ENCODE measurements at places on chromosomes 7 and 10.

GRCh38 chr10:44476409-44477045 is 91.6 kb upstream of the CXCL12 start:
- DNase-seq: no peak

DNA sequence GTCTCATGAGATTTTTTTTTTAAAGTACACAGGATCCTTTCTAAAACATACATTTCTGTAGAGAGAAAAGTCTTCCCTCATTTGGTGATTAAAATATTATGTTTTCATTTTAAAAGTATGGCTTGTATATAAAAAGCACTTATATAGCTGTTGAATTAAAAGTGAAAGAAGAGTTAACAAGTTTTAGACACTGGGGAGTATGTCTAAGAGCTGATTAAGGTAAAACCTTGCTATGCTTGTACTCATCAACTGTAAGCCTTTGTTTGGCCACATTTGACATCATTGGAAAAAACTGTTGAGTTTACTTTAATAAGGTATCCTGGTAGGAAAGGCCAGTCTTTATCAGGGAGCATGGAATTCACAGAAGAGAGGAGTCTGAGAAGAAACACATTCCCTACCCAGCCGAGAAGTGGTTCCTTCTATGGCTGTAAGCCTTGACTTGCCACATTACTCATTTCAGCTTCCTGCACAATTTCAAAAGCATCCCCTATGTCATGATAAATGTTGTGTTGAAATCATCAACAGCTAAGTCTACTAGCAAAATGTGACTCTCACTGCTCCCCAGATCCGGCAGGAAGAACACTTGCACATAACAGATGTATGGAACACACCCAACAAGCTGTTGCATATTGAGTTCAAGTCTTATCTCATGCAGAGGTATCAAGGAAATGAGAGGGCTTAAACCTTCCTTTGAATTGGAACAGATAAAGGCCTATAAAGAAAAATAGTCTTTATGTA is 171.8 kb upstream of the CDK1 start:
- DNase-seq: no peak

- DNase-seq: no peak
These were observed 24.4 kb downstream of the CACNA2D1 start for GRCh38 chr7:82419200-82419599.

DNA sequence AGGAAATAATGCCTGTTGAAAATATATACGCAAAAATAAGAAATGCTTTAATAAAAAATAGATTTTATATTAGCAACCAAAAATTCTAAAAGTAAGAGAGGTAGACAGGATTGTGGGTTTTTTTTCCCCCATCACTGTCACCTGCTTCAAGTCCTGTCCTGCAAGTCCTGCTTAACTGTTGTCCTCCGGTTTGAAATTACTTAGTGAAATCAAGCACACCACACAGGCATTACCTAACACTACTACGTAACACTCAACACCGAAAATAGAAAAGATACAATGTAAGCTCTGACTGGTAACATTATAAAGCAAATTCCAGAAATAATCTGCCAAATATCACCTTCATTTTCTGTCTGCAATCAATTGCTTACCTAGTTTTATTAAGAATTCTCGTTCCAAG is 90.9 kb downstream of the UPF2 start:
- no peak for DNase-seq

- no peak for DNase-seq
These were observed 3.9 kb upstream of the SAR1A start for GRCh38 chr10:70174058-70174741.

DNA sequence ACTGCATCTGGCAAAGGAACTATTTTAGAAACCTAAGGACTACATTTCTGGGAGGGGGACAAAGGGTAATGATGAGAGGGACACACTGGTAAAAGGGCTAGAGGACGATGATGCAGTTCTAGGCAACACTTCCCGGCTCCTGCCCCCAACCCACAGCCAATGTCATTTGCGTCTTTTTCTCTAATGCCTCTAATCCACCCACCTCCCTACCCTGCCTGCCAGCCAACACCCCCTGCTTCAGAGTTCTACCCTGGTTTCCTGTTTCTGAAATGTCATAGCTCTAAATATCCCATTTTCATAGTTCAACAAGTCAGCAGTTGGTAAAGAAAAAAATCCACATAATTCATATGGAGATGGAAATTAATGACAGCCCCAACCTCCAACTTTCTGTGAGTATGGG is 79.0 kb downstream of the KIAA1549 start:
- DNase-seq: no peak

- no peak for DNase-seq
These were observed 40.6 kb upstream of the ABCA13 start for GRCh38 chr7:48130658-48131108.

- DNase-seq: no peak
These were observed 13.9 kb downstream of the TAS2R60 start for GRCh38 chr7:143456992-143457793.

- no peak for DNase-seq
These were observed 15.0 kb upstream of the ZNF862 start for GRCh38 chr7:149823191-149823630.

- no peak for DNase-seq
These were observed 653.9 kb upstream of the FOXK1 start for GRCh38 chr7:4028221-4028620.

GRCh38 chr10:95201736-95202135 is 7.7 kb downstream of the ACSM6 start:
- no peak for DNase-seq

- no peak for DNase-seq
These were observed 1.0 kb downstream of the NXPH1 start for GRCh38 chr7:8434290-8435002.

DNA sequence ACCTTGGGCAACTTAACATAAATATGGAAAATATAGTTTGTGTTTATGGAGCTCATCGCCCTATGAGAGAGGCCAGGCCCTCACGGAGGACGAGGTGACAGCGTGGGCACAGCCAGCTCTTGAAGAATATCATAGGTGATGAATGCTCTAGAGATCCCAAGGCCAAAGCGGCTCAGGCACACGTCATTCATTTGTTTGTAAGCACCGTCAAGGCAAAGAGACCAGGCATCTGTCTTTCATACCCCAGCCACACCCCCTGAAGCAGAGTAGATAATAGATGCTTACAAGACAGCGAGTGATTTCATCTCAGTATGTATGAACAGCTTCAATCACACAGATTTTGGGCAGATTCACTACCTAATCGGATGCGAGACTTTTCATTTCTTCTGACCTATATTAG is 242.1 kb upstream of the C7orf33 start:
- DNase-seq: no peak

DNA sequence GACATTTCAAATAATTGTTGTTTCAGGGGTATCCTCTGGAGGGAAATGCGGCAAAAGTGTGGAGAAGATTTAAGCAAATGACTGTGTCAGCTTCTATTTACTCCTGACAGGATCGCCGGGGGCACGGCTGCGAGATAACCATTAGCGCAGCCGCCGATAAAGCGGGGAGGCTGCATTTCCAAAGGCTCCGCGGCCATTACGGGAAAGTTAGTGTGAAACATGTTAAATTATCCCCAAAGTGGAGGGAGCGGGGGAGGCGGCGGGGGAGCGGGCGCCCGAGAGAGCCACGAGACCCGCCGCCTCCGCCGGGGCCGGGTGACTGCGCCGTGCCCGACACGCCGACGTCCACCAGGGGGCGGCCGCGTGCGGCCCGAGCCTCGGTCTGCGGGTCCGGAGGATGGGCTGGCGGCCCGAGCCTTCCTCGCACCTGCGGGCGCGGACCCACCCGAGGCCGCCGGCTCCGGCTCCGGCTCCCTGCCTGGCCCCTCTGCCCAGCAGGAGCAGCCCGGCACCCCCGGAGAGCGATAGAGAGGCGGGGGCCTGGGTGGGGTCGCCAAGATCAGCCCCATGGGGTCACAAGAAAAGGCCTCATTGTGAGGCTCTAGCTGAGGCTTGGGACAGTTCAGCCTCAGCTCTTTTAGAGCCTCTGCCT is 74.4 kb upstream of the PAX2 start:
- DNase-seq: peak; percentile 27

DNA sequence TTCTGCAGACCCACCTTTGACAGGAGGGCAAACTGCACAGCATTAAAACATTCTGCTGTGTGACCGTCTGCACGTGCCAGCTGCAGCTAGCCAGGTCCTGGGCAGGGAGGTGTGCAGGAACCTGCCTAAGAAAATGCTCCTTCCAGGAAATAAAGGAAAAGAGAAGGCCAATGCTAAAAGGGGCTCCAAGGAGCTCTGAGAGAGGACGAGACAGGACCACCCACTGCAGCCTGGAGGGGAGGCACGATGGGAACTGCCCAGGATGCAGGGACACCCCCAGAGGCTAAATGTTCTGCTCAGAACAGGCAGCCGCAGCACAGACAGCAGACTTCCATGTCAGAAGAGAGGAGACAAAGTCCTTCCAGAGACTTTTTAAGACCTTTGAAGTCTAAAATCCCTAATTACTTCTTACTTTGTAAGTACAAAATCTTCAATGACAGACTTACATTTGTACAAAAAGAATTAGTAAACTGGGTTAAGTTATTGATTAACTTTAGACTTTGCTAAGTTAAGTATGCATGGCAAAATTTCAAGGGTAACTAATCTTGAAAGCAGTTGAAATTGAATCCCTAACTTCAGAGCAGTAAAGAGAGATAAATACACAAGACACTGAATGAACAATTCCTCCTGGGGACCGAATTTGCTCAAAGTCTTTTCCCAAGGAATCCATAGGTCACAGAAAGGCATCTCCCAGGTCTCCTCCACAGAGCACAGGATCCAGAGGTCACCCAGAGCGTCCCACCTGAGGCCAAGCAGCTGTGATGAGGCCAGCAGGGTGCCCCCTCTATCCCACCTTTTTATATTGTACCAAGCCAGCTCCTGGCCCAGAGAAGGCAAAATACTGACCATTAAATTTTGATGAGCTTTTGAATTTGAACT is 21.5 kb downstream of the HSPA12A start:
- no peak for DNase-seq

DNA sequence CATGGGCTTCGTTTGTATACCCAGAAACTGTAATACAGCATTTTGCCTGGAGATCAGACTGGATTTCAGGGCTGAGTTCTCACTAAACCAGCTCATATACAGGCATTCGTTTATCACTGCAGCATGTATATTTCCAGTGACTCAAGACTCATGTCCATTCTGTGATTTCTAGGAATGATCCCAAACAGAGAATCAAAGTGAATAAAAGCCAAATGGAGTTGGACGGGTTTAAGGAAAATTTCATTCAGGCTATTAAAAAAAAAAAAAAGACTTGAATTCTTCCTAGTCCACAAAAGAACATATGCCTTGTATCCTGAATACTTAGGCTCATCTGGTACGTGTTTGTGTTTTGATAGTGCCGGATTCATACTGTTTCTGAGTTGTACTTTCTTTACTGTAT is 46.8 kb downstream of the TET1 start:
- DNase-seq: no peak

DNA sequence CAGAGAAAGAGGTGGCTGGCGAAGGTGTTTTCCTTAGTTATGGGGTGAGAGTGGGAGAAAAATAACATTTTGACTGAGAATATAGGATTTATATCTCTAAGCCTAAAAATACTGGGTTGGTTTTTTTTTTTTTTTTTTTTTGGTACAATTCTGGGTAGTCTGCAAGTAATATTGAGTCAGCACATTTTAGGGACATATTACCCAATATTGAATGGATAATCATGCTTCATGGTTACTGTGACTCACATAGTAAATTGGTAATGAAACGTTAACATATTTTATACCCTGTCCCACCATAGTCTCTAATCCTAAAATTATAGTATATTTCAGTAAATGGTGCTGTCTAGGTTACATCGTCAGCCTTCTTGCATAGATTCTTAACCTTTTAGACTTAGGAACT is 91.4 kb downstream of the TPST1 start:
- no peak for DNase-seq

DNA sequence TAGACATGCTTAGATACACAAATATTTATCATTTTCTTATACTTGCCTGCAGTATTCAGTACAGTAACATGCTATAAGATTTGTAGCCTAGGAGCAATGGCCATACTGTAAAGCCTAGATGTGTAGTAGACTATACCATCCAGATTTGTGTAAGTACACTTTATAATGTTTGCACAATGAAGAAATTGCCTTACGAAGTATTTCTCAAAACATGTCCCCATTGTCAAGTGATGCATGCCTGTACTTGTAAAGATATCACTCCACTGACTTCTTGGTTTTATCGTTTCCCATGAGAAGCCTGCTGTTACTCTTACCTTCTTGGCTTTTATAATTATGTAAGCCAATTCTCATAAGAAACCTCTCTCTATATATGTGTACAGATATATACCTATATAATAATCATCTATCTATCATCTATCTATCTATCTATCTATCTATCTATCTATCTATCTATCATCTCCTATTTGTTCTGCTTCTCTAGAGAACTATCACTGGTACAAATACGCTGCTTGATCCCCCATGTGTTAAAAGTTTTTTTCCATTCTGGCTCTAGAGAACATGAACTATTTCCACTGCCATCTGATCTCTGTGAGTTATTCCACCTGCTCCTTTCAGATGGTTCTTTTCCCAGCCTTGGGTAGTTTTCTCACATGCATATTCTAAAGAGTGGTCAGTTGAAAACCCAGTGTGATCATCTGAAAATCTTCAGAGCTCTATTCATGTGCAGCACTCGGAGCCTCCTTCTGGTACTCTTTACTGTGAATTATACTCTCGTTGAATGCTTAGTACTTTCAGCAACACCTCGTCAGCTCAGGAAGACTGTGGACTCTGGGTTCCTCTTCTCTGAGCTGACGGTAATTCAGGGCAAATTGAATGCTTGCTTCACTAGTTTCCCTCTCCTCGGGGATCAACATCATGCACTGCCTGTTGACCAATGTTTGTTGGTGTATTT is 14.5 kb upstream of the VCL start:
- no peak for DNase-seq

- no peak for DNase-seq
These were observed 221.2 kb downstream of the ZMYND11 start for GRCh38 chr10:356452-356851.

- no peak for DNase-seq
These were observed 30.6 kb upstream of the TAX1BP1 start for GRCh38 chr7:27709137-27710075.

GRCh38 chr7:2964208-2964607 is 79.5 kb downstream of the CARD11 start:
- DNase-seq: no peak

DNA sequence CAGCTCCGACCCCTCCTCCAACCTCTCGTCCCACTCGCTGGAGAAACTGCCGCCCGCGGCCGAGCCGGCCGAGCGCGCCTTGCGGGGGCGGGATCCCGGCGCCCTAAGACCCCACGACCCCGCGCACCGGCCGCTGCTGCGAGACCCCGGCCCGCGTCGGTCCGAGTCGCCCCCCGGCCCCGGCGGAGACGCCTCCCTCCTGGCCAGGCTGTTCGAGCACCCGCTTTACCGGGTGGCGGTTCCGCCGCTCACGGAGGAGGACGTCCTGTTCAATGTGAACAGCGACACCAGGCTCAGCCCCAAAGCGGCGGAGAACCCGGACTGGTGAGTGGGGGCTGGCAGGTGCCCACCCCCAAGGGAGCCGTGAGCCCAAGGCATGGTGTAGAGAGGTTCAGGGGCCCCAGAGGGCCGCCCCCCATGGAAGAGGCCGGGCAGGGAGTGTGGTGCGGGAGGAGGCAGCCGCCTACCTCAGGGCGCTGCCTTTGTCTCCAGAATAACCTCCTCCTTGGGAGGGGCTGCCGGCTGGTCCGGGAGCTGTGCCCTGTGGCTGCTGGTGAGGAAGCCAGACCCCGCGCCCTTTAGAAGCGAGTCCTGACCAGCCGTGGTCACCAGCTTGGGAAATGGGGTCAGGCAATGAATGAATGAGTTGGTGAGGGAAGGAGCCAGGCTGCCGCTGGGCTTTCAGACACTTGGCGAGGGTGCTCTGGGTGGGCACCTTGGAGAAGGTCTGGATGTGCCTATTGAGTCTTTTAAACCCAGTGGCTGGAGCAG is 1.3 kb downstream of the FAM20C start:
- no peak for DNase-seq

GRCh38 chr7:28957064-28957750 is 923 bp downstream of the TRIL start:
- DNase-seq: no peak
